ENCODE measurements at places on chromosomes 1 and 21. TPM values are rescaled to one million over a fixed set of nuclear protein-coding genes. Genes with fewer than 3 reads are reported as not detected.

INSRR gene
- 0.01 TPM for polyA plus RNA-seq

OR6N1 gene
- polyA plus RNA-seq = not detected

SYNJ1 gene
- 3.8 TPM for polyA plus RNA-seq

ATP1A4 gene
- not detected for polyA plus RNA-seq

RGS18 gene
- polyA plus RNA-seq = 0.41 TPM

RSPO1 gene
- 0.33 TPM for polyA plus RNA-seq

PLEKHA6 gene
- polyA plus RNA-seq = 11.0 TPM

NECTIN4 gene
- polyA plus RNA-seq = 80.5 TPM

USH2A gene
- polyA plus RNA-seq = under 0.01 TPM

TNFAIP8L2 gene
- 1.2 TPM for polyA plus RNA-seq

CEP85 gene
- polyA plus RNA-seq = 5.3 TPM

OR2AK2 gene
- not detected for polyA plus RNA-seq

CCDC27 gene
- polyA plus RNA-seq = not detected

LRRC71 gene
- not detected for polyA plus RNA-seq

LCE2A gene
- polyA plus RNA-seq = not detected

DNAH14 gene
- polyA plus RNA-seq = 1.1 TPM

LCA5L gene
- polyA plus RNA-seq = 0.48 TPM

CCDC185 gene
- polyA plus RNA-seq = 0.04 TPM

AGT gene
- 0.12 TPM for polyA plus RNA-seq

S100B gene
- polyA plus RNA-seq = 11.6 TPM

ADAMTSL4 gene
- 43.2 TPM for polyA plus RNA-seq

FCRL5 gene
- 0.08 TPM for polyA plus RNA-seq

OR6K3 gene
- polyA plus RNA-seq = not detected

PRAMEF10 gene
- polyA plus RNA-seq = not detected

TP73 gene
- polyA plus RNA-seq = 3.5 TPM

SFN gene
- 2,440 TPM for polyA plus RNA-seq

CD1B gene
- polyA plus RNA-seq = 0.13 TPM

KRTAP13-2 gene
- not detected for polyA plus RNA-seq

RGS8 gene
- not detected for polyA plus RNA-seq

FLG2 gene
- polyA plus RNA-seq = 0.10 TPM

NCMAP gene
- 0.02 TPM for polyA plus RNA-seq

DCDC2B gene
- polyA plus RNA-seq = 0.06 TPM

DDI2 gene
- polyA plus RNA-seq = 15.3 TPM

NEK2 gene
- 4.7 TPM for polyA plus RNA-seq

FBXO2 gene
- polyA plus RNA-seq = 7.6 TPM

RAB25 gene
- polyA plus RNA-seq = 576 TPM

SLAMF9 gene
- 0.05 TPM for polyA plus RNA-seq

PCBP3 gene
- polyA plus RNA-seq = 0.67 TPM

SLC5A9 gene
- 0.07 TPM for polyA plus RNA-seq

E2F2 gene
- polyA plus RNA-seq = 7.4 TPM

NVL gene
- 11.4 TPM for polyA plus RNA-seq

SPATA1 gene
- polyA plus RNA-seq = 0.48 TPM

LCK gene
- polyA plus RNA-seq = 2.3 TPM

CAPN8 gene
- 1.5 TPM for polyA plus RNA-seq

IVL gene
- 344 TPM for polyA plus RNA-seq

ABCG1 gene
- 2.8 TPM for polyA plus RNA-seq

STYXL2 gene
- 0.01 TPM for polyA plus RNA-seq

SPRR3 gene
- 19,645 TPM for polyA plus RNA-seq
